ENCODE measurements at places on chromosomes 2 and 18.

DNA sequence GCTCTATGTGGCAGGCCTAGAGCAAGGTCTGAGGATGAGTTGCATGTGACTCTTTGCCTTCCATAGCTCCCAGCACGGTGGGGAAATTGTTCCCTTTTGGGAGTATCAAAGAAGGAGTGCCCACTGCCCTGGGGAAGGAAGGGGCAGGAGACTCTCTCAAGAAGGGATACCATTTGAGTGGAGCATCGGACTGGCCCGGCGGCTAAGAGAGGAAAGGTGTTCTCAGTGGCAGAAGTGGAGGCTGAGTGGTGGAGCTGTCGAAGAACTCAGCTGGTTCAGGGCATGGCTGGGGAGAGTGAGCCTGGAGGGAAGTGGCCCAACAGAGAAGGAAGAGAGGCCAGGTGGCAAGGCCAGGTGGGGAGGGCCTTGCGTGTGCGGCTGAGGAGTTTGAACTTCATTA is 235.2 kb downstream of the DYSF start:
- no peak for DNase-seq

DNA sequence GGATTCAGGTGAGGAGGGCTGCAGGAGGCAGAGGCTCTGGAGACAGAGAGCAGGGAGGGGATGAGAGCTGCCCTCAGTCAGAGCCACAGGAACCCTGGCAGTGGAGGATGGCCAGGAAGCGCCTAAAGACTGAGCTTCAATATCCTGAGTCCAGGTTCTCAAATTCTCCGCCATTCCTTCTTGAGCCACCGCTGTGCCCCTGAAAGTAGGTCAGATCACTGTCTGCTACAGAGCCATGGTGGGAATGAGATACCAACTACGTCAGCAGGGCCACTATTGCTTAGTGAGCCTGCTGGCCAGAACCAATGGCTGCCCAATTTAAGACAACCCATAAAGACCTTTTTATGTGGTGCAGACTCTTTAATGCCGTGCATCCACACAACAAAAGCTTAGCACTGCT is 155.5 kb downstream of the CTIF start:
- no peak for DNase-seq

- no peak for DNase-seq
These were observed 88.2 kb downstream of the GREB1L start for GRCh38 chr18:21330122-21330701.

DNA sequence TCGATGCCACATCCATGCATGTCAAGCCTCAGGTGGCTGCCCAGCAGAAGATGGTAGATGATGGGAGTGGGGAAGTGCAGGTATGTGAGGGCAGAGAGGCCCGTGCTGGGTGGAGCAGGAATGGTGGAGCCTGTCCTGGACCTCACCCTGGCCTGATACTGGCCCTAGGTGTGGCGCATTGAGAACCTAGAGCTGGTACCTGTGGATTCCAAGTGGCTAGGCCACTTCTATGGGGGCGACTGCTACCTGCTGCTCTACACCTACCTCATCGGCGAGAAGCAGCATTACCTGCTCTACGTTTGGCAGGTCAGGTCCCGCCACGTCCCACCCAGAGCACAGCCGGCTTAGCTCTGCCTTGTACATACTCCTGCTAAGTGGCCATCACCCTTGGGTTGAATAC is 13.0 kb downstream of the VIL1 start:
- no peak for DNase-seq

DNA sequence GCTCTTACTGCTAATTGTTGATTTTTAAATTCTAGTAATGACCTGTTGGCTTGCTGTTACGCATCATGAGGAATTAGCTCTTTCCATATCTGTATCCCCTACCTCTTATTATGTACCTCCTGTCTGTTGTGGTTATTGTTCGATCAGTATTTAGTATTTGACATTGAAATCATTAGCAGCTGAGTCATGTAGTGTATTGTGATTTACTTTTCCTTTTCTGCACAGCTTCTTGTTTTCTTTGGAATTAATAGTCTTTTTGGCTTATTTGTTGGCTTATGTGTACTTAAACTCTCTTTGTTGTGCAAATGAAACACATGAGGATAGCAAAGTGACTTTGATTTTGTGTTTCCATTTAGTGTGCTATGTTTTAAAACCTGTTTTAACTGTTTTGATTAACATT is 4.3 kb downstream of the EPB41L5 start:
- DNase-seq: no peak

Measured in stimulated activated CD4-positive, alpha-beta T cell treated with anti-CD3 and anti-CD28 coated beads, Interleukin-1b, Interleukin-23, amount 100 ng/mL, for 4 hours (primary cell).